HTR-8/SVneo (cell line): ENCODE measurements at places on chromosomes 12 and 14.

DNA sequence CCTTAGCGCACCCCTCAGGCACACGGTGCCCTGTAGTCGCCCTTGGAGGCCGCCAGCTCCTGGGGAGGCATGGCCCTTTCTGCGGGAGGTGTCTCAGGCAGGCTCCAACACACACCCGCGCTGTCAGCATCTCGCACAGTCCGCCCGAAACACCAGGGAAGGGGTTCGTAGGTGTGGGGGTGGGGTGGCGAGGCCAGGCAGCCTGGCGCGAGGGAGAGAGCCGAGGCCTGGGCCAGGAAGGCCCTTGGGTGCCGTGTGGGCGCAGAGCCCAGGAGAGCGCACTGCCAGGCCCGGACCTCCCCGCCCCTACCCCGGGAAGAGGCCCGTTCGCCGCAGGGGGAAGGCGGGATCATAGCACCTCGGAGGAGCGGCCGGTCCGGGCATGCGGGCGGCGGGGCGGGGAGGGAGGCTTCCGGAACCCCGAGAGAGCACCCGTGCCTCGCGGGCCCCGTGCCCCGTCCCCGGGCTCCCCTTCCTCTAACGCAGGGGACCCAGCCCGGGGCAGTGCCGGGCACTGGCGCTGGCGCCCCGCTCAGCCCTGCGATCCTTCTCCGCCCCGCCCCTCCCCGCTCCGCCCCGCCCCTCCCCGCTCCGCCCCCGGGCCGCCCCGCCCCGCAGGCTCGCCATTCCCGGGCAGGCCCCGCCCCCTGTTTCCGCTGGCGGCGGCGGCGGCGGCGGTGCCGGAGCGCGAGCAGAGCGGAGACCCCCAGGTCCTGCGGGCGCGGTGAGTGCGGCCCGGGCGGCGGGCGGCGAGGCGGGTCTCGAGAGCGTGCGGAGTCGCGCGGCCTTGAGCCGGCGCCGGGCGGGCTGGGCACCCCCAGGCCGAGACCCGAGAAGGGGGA, at the start of gene TSPAN9:
TSPAN9 (plus strand) TSS at position 650 of the 842 bp plus-strand sequence. CDS start 123,815 bp downstream, outside the sequence.
- DNase-seq = peak; percentile 87

- no peak for DNase-seq
Observed at GRCh38 chr12:2282318-2282717, 229.5 kb downstream of the CACNA1C start.

DNA sequence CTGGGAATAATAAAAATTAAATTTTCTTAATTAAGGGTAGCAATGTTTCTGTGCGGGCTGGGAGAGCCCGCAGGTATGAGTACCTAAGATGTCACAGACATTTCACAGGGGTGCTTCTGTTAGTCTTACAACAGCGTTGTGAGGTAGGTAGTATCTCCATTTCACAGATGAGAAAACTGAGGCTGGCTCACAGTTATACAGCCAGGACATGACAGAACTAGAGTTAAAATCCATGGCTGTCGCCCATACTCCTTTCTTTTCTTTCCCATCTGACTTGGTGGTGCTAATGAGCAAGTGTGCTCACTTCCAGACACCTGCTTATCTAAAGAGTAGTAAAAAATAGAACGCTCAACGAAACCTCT, 2.1 kb downstream of the BMAL2 start:
- no peak for DNase-seq

DNA sequence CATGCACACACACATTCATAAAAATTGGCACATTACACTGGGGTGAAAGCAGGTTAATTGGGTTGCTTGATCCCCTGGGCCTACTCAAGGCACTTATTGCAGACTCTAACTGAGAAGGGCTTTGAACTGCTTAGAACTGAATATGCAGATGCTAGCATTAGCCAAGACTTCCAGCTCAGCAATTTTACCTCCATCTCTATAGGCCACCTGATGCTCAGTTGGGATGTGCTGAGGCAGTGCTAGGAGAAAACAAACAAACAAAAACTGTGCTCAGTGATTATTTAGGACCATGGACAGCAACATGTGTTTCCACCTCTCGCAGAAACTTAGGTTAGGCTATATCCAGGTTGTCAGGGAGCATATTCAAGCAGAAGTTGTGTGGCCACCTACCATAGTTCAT, 124.8 kb upstream of the WSCD2 start:
- peak; percentile 3 for DNase-seq

DNA sequence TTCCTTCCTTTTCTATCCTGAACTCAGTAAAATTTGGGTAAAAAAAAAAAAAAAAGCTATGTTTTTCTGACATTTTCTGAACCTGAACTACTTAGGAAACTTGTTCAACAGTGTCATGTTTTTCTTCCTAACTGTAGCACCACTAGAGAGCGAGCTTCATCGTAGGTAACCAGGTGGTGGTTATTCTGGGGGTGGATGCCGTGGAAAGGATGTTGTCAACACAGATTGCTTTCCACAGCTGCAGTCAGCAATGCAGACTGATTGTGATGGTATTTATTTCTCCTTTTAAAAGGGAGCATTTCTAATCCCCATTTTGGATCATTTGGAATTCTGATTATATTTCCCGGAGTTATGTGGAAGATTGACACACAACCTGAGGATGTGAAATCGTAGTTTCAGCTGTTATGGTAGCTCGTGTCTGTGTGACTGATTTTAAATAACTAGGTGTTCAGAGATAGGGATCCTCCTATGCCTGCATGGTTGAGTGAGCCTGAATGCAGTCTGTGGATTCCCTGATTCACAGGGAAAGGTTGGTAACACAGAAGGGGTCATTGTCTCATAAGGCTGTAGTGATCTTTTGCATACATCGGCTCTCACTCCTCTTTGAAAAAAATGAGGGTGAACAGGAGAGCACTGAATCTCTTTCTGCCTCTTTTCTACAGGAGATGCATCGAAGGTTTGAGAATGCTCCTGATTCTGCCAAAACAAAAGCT, 113.2 kb downstream of the ERC1 start:
- DNase-seq = no peak

DNA sequence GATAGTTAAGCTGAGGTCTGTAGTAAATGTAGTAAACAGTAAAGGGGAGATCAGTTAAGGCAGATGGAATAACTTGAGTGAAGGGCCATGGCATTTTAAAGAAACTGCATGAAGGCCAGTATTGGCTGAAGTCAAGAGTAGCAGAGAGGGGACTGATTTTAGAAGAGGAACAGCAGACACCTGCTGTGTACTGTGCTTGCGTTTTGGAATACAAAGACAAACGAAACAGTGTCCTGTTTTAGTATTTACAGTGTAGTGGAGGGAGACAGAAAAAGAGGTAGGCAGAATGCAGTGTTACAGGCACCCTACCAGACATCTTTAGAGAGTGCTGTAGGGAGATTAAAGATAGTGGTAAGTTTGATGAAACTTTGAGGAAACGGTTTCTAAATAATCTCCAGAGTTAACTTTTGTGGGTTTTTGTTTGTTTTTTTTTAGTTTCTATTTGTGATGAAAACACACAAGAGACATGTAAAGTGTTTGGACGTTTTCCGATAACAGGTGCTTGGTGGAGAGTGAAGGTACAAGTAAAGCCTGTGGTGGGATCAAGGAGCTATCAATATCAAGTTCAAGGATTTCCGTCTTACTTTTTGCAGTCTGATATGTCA, 2.1 kb downstream of the HELB start:
- no peak for DNase-seq

DNA sequence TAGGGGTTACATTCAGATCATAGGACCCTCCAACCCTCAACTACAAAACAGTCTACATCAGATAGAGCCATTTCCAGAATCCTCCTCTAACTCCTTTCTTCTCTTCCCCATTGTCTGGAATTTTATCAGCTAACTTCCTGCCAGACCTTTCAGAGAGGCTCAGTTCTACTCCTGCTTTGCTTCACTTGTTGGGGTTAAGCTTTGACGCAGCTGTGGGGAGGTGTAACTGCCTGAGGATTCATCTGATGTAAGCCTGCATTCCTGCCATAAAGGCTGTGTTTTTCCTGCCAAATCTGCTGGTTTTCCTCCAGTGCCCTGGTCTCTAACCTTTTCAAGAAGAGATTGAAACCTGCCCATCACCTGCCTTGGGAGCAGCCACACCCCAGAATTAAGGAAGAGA, 16.9 kb downstream of the DHRS2 start:
- DNase-seq = no peak
